ENCODE measurements at places on chromosomes 7 and 10.

DNA sequence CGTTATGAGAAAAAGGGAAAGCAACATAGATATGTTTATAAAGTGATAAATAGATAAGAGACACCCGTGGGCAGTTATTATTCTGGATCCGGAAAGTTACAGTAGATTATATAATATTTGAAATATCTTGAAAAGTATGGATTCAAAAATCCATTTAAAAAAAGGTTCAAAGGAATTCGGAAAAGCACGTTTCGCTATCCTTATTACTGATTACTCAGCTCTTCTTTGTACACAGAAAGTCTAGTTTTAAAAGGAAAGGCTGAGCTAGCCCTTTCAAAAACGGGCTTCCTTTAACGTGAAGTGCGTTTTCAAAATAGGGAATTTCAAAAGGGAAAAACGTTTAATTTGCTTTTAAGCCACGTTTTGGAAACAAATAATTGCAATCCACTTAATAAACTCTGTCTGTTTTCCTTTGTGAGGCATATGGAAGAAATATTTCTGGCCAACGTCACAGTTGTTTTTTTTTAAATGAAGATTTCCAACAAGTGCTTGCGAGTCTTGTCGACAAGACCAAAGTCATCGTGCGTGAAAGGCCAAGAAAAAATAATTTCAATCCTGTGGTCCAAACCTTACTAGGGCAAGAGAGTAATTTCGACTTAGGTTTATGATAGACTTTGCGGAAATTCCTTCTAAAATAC lies 2.2 kb upstream of the SKIDA1 start:
- DNase-seq = no peak

DNA sequence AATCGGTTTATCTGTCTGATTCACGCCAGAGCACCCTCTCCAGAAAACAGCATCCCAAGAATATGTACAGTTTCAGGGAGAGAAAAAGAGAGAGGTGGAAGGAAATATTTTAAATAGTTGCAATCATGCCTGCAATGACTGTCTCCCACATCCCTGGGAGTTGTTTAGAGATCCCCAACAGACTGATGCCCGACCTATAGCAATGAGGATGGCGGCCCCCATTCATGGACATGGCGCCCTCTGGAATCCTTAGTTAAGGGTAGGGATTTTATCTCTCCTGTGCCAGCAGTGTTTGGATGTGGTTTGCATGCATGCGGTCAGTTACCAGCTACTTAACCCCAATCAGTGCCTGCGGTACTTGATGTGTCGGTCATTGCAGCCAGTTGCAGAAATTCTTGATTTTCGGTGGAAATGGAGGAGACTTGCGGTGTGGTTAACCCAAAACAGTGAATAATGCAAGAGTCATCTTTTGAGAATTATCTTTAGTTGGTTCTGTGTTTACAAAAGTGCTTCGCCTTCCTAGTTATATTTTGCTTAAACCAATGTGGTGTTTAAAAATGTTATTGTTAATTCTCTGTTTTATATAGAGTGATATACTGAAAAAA lies 186.0 kb upstream of the TCF7L2 start:
- DNase-seq = no peak

DNA sequence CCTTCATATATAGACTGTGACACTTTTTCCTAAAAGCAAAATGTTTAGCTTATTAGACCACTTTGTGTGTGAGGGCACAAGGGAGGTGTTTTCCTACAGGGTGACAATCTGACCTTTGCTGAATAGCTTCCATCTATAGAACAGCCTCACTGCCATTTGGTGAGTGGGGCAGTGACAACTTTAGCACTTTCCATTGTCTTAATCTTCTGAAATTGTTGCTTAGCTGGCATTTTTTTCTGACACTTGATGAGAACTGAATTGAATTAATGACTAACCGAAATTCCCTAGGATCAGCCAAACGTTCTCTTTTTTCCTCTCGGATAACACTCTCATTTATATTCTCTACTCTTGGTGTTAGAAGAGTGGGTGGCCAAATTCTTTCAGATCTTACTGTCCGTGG lies 30.2 kb downstream of the KDM7A start:
- no peak for DNase-seq

GRCh38 chr7:124263232-124263827 lies 230.5 kb upstream of the TMEM229A start:
- DNase-seq = peak; percentile 35

DNA sequence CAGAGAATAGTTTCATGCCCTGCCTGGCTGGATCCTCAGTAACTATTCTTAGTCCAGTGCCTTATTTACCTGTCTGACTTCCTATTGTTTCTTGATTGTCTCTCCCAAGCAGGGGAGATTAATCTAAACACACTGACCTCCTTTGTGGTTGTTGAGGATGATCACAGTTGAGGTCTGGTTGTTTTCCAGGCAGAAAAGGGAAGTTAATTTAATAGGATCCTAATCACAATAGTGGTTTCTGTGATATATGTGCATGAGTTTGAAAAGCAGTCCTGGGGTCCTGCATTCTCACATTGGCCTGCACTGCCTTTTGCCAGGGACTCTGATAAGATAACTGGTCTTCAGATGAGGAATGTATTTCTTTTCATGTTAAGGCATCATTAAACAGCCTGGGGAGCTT lies 130.1 kb downstream of the SND1 start:
- no peak for DNase-seq

- no peak for DNase-seq
Observed at GRCh38 chr7:44052771-44053365, 8.4 kb downstream of the DBNL start.

GRCh38 chr10:31804352-31804810 lies 124.2 kb downstream of the ARHGAP12 start:
- DNase-seq = no peak

- DNase-seq = no peak
Observed at GRCh38 chr10:14712991-14713424, 61.7 kb downstream of the FAM107B start.

- DNase-seq = no peak
Observed at GRCh38 chr10:124458889-124459288, 2.7 kb upstream of the LHPP start.

DNA sequence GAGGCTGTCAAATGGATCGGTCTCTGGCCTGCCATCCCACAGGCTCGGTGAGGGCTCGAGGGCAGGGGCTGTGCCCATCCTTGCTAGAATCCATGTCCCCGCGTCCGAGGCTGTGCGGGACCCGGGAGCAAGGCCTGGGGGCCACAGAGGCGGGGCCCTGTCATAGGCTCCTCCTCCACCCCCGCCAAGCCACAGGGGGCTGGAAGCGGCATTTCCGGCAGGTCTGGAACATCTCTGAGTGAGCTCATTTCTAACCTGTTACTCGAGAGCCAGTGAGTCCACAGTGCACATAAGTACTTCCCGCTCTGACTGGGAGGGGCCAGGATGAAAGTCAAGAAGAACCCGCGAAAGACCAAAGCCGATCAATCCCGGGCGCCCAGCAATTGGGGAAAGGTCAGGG lies 57.6 kb downstream of the NKX6-2 start:
- no peak for DNase-seq

GRCh38 chr7:51645255-51645654 lies 328.6 kb upstream of the COBL start:
- no peak for DNase-seq

- no peak for DNase-seq
Observed at GRCh38 chr10:51063659-51064535, 10.4 kb upstream of the PRKG1 start.

DNA sequence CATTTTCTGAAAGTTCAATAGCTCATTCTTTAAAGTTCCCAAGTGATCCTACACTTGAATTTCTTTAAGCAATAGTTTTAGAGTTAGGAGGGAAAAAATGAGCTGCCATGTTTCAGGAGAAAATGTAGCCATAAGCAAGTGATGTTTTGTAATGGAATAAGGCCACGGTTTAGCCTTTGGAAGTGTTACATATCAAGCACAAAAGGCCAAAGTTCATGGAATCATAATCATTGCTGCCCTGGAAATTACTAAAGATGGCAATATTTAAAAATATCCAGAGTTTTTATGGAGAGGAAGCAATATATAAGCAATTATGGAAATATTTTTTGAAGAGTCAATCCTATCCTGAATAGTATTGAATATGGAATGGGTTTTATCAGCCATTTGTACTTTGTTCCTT lies 68.4 kb downstream of the ETV1 start:
- no peak for DNase-seq

GRCh38 chr7:145986248-145986874 lies 130.2 kb upstream of the CNTNAP2 start:
- DNase-seq = no peak

DNA sequence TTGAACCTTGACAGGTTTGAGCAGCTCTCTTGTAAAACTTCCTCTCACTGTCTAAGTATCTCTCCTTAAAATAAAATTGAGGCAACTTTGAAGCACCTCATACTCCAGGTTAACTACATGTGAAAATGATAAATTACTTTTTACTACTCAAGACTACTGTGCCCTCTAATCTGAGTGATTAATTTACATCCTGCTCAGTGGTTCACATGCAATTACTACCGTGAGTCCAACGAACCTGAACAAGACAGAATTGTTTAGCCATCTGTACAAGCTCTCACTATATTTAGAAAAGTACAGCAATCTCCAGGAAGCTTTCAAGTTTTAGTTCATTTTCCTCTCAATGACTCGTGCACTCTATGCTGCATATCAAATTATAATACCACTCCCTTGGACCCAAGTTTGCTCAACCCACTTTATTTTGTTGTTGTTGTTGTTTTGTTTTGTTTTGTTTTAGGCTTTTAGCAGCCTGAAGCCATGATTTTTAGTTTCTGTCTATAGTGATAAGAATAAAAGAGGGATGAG lies 21.2 kb downstream of the PDE1C start:
- peak; percentile 30 for DNase-seq
